Thoracic aorta (tissue), 2 donors: ENCODE measurements at places on chromosomes 4 and X.

DNA sequence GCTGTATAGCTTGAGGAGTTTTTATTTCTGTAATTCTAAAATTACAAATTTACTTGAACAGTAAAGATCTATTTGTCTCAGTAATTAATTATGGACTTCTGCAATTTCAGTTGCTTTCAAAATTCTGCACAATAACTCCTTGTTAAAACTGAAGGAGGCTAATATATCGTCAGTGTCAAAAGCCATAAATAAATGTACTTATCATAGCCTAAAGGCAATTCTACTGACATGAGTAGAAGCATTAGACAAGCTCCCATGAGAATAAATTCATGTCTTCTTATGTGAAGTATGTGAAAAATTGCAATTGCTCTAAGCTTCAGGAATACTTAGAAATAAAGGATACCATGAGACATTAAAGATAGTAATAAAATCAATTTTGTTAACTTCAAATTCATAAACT lies 381.2 kb upstream of the PCDH10 start:
- no peak for DNase-seq

GRCh38 chr4:184959786-184960185 lies 58.5 kb upstream of the HELT start:
- DNase-seq, result no peak

DNA sequence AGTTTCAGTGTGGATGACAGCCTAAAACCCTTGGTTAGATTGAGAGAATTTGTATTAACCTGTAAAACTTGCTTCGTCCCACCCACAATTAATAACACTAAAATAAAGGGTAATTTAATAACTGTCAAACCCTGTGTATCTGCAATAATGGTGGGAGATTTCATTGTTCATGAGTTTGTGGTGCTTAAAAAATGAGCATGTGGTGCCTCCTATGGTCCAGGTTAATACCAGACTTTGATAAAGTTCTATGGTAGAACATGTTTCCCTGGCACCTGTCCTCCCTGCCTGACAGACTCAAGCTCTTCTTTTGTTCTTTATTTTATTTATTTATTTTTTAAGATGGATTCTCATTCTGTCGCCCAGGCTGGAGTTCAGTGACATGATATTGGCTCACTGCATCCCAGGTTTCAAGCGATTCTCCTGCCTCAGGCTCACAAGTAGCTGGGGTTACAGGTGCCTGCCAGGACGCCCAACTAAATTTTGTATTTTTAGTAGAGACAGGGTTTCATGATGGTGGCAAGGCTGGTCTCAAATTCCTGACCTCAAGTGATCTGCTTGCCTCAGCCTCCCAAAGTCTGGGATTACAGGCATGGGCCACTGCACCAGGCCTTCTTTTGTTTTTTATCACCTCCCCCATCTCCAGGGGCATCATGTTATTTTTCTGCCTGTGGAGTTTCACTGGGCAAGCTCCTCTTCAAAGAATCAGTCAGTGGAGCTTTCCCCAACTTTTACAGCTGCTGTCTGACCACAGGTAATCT lies 289.2 kb downstream of the NR3C2 start:
- no peak for DNase-seq

DNA sequence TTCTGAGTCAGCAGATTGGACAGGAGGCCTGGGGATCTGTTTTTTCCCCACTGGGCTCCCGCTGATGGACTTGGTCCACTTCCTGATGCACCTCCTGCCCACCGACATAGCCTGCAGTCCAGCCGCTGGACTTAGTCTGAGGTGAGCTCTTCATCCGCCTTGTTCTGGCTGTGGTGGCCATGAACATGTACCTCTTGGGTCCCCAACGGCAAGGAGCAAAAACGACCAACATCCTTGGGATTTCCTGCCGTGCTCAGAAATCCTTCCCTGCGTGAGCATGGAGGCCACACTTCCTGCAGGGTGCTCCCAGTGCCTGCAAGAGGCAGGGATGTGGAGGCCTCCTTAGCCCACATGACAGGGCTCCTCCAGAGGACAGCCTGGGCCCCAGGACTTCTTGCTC lies 76.8 kb downstream of the CRMP1 start:
- no peak for DNase-seq

GRCh38 chr4:24164797-24165196 lies 274.9 kb upstream of the PPARGC1A start:
- no peak for DNase-seq

- DNase-seq, result no peak
These were observed 498.0 kb upstream of the BOD1L1 start for GRCh38 chr4:14125375-14126129.

DNA sequence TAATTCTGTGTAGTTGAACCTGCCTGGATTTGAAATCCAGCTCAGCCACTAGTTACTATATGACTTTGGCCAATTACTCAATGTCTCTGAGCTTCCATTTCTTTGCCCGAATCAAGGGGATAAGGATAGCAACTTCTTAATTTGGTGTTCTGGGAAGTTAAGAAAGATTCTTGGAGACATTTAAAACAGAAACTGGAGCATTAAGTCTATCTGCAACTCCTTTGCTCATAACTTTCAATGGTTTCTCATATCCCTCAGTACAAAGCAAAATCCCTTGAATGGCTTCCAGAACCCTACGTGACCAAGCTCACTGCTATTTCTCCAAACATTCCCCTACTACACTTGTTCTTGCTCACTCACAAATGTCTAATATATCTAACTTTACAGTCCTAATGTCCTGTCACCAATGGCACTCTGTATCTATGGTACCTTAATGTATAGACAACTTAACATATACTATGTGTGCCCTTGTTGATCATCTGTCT lies 849.1 kb upstream of the SLIT2 start:
- no peak for DNase-seq

- DNase-seq, result no peak
These were observed 63.7 kb upstream of the RPL34 start for GRCh38 chr4:108556588-108557200.

DNA sequence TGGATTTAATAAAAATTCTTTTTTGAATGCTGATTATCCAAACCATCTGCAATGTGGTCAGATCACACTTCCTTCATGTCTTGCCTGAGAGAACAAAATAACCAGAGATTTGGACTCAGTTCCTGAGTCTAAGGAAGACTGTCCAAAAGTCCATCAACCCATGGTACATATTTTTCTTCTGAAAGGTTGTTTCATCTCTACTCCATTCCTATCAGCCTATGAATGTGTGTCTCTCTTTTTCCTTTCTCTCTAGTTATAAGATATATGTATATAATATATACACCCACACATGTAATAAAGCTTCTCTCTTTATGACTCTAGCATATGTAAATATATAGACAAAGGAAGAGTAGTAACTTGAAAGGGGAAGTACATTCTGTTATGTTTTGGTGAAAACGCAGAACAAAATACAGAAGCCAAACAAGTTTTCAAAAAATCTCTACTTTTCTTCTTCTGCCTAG lies 226.9 kb downstream of the ARHGAP24 start:
- no peak for DNase-seq

DNA sequence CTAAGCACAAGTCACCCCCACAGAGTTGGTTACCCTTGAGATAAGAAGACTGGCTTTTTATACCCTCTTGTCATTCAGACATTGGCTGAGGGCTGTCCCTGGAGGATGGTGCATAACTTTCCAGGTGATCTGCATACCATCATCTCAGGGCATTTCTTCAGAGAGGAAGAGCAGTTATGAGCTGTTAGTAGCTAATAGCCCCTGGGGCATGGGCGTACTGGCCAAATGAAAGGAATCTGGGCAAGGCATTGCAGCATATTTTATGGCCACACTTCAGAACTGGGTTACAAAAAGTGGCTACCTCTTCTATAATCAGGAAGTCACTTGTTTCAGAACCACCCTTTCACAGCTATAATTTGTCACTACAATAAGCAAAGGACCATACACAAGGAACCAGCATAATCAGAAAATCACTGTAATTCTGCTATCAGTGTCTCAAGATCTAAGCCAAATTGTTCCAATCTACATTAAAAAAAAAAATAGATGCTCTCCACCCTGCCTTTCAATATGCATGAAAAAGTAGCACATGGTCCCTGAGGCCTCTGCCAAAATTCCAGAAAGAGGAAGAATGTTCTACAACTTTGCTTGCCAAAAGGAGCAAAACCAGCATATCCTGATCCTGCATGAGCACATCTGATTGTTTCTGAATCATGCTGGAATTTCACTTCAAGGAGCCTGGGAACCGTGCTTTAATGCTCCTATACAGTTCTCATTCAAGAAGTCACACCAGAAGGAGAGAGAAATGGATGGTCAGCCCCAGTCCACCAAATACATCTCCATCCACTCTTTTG lies 92.0 kb downstream of the TMEM144 start:
- DNase-seq, result no peak

GRCh38 chr4:11507920-11508319 lies 79.2 kb upstream of the HS3ST1 start:
- DNase-seq, result no peak

DNA sequence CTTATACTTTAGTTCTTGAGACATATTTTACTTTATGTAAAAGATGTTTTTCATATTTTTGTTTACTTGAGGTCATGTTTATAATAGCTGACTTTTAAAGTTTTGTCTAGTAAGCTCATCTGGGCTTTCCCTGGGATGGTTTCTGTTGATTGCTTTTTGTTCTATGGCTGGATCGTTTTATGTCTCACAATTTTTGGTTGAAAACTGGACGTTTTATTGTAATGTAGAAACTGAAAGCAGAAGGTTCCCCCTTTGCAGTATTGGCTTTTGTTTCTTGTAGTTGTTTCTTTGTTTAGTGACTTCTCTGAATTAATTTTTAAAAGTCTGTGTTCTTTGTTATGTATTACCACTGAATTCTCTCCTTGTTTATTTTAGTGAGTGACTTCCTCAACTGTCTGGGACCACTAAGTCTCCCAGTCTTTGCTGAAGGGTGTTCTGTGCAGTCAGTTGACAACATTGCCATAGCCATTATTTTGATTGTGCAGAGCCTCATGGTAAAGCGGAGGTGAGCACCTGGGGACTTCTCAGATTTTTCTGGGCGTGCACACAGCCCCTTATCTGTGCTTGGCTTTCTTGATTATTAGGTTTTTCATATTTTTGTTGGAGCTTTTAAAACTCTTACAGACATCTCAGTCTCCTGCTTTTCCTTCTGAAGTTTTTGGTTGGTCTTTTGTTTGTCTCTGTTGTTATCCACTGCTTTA lies 31.0 kb downstream of the KDM6A start:
- no peak for DNase-seq

GRCh38 chr4:169416997-169417396 lies 146.2 kb upstream of the SH3RF1 start:
- no peak for DNase-seq

DNA sequence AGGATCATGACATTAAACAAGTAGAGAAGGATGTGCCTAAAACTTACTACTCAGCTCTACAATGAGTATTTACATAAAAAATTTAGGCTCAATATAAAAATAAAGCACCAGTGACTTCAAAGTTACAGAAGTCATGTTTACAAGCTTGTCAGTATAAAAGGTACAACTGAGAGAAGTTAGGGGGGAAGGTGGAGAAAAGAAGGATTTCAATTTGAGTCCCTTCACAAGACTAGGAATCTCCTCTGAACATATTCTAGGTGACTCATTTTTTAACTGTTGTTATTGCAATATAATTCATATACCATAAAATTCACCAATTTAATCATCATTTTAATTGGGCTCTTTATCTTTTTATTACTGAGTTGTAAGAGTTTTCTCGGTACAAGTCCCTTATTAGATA lies 26.9 kb downstream of the FRYL start:
- no peak for DNase-seq

GRCh38 chrX:28586981-28587551 lies at the start of gene IL1RAPL1:
IL1RAPL1 (plus strand) TSS chrX:28587446.
- DNase-seq, result no peak

DNA sequence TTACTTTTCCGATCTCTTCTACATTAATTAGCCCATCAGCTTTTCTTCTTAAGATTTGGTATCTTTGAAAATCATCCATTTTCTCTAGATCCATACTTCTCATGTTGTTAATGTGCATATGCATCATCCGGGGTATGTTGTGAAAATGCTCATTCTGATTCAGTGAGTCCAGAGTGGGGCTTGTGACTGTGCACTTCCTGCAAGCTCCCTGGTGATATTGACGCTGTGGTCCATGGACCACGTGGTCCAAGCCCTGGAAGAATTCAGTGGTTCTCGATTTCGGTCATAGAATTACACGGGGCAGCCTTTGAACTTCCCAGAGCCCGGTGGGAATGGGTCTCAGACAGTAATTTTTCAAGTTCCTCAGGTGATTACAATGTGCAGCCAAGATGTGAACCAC lies 69.8 kb downstream of the ZFX start:
- no peak for DNase-seq

DNA sequence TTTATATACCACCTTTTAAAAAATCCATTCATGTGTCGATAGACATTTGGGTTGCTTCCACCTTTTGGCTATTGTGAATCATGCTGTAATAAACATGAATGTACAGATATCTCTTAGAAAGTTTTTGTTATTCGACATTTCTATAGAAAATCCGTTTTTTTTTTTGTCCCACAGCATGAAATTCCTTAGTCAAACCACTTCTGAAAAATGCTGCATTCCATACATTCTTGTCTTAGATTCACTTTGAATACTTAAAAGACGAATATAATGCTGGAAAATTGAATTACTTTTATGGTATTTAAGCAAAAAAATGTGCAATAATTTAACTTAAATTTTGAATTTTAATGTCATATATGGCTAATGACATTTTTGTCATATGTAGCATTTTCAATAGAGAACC lies 1345.5 kb downstream of the TECRL start:
- DNase-seq, result no peak

DNA sequence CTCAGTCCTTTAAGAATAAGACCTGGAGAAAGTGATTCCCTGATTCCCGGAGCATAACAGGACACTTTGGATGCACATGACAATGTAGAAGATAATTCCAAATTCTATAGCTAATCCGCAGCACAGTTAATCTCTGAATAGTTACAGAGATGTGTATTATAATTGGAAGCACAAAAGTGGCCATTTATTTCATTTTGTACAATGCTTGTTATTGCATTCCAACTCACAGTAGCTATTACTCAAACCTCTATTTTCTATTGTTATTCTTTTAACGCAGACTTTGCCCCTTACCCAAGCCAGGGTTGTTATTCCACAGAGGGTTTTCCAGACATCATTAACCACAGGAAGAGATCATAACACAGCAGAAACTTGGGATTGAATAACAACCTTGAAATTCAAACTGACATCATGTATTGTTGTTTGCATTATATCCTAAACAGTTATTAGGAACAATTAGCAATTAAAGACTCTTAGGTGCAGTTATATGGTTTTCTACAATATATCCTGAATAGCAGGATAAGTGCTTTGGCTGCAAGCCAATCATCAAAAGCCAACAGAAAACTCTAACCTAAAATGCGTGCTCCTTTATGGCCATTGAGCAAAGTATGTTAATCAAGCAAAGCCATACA lies 984.0 kb upstream of the TENM3 start:
- no peak for DNase-seq

DNA sequence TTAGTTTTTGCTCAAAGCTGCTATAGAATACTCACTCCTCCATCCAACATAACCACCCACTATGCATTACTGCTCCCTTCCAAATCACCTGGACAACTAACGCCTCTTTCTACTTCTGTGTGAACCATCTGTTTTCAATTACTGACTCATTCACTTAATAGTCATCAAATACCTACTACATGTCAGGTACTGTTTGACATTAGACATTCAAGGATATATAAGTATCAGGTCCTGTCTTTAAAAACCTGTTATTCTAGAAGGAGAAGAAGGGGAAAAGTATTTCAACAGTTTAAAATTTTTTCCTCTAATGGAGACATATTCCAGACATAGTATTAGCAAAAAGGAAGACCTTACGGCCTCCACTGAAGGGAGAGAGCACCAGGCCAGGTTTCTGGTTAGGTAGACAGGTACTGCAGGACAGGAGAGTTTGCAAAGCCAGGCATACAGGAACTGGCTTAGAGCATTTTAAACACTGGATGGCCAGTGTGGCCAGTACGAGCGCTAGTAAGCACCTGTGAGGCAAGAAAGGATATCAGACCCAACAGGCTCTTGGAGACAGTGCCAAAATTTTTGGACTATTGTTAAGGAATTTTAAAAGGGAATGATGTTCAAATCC lies 39.0 kb downstream of the SH3RF1 start:
- no peak for DNase-seq
